RWPE1 (cell line): ENCODE measurements at places on chromosomes 16 and 17.

DNA sequence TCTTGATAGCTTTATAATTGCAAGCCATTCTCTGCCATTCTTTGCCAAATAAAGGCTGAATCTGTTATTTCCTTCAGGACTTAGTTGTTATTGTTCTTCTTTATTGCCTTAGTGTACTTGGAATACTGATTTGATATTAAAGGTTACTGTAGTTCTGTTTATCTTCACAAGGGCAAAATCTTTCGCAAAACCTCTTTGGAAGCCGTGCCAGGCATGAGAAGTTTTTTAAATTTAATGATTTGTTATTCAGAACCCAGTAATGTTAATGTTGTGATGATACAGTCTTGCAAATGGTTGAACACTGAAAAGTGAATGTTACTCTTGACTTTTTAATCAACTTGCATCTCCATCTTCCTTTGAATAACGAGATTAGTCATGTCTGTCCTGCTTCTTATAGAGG is 1225.2 kb upstream of the GOT2 start:
- DNase-seq, result no peak

DNA sequence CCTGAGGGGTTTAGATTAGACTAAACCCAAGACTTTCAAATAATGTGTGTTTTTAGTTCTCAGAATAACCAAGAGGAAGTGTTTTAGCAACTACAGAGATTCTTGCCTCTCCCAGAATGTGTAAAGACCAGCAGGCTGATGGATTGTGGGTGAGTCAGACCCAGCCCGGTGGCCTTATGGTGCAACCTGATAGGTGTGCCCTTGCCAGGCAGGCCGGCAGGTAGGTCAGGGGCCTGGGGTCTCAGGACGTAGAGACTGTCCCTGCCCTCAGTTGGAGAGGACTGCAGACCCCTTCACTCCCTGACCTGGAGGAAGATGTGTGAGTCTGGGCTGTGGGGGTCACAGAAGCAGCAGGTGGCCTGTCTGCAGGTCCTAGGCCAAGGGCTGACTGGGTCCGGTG is 47.2 kb upstream of the ACSF3 start:
- no peak for DNase-seq

- no peak for DNase-seq
Measured at GRCh38 chr16:50761267-50761666, 19.4 kb downstream of the CYLD start.

DNA sequence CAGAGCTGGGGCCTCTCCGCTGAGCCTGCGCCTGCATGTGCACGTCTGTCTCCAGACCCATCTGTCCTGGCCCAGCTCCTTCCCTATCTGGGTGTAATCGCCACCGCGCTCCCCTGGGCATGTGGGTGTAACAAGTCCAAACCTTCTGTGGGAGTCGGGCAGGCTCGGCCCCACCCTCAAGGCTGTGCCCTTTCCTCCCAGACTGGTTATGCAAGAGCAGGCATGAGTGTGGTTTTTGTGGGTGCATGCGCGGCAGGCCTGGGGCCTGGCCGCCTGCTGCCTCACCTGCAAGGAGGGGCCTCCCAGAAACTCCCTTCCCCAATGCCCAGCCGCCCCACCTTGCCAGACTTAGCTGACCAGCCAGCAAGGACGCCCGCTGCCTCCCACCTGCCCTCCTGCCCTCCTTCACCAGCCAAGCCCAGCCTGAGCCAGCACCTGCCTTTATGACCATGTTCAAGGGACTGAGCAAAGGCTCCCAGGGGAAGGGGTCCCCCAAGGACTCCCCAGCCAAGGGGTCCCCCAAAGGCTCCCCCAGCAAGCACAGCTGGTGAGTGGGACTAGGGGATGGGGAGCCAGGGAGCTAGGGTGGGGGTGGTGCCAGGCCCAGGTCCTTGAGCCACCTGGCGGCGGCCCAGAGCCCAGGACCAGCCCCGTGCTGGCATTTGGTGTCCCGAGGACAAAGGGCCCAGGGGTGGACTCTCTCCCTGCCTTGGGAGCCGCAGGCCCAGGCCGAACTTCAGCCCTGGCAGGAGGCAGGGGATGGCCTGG is at the start of gene EVPLL:
TSS of gene EVPLL (plus strand) at position 342 of the 768 bp plus-strand sequence. CDS start 3,160 bp downstream, outside the sequence.
- DNase-seq, result peak; percentile 71

DNA sequence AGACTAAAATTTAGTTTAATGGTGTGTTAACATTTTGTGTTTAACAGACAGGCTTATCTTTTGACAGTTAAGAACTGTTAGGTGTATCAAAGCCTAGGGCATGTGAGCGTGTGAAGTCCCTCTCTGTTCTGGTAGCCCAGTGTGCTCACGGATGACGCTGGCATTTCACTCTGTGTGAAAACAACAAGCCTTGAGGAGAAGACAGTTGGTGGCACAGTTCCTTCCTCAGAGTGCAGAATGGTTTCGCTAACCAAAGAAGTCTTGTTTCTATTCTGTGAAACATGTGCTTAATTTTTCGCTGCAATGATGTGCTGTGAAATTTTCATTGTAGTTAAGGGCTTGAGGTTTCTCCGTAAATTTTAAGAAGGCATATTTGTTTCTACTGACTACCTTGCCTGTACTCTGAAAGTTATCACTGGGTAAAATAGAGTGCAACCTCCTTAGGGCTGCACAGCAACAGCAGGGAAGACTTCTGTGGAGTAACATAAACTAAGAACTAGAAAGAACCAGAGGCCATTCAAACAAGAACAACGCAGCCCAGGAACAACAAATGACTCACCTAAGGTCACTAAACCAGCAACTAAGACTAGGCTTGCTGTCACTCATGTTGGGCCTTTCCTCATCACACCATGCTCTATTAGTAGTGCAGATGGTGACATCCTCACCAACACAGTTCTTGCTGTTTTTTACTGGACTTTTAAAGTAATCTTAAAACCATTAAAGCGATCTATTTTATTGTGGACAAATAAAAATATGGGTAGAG is 33.4 kb downstream of the BRD7 start:
- DNase-seq, result no peak

DNA sequence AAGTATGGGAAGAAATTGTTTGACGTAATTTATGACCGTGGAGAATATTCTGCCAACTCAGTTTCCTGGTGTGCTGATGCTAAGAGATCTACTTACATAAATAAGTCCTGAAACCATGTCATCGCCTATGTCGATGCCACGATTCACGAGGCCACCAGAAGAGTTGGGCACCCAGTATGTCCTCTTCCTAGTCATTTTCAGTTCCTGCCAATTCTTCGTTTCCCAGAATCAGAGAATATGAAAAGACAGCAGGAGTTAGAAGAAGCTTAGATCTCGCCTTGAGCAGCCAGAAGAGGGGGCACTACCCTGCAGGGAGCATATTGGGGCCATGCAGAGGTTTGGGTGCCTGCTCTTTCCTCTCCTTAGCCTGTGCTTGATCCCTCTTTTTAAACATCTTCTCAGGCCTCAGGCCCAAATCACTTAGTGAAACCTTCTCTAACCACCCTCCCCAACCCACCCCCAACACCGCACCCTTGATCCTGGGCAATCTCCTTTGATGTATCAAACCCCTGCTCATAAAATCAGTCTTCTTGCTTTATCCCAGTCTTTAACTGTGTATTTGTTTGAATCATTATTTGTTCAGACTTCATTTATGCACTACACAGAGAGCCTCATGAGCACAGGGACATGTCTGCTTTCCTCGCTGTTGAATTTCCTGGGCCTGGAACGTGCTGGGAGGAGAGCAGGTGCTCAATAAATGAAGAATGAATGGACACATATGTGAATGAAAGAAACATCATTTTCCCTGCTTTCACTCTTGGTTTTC is 12.2 kb upstream of the LONP2 start:
- no peak for DNase-seq
